PC-3 (cell line): ENCODE measurements at places on chromosomes 3 and 15. TPM values are rescaled to one million over a fixed set of nuclear protein-coding genes. Genes with fewer than 3 reads are reported as not detected.

GRCh38 chr3:98376631-98377030 lies 13.8 kb upstream of the OR5K3 start:
- no peak overlapping the region for H3K4me3 ChIP-seq
- H3K27ac ChIP-seq = no peak overlapping the region
- no peaks in the 10 kb centered on the region for H3K36me3 ChIP-seq
- peaks cover 19% of the 10 kb centered on the region for H3K27me3 ChIP-seq
- no peak for DNase-seq

OIP5 gene
- total RNA-seq = 26.6 and 40.3 TPM in 2 replicates

DNA sequence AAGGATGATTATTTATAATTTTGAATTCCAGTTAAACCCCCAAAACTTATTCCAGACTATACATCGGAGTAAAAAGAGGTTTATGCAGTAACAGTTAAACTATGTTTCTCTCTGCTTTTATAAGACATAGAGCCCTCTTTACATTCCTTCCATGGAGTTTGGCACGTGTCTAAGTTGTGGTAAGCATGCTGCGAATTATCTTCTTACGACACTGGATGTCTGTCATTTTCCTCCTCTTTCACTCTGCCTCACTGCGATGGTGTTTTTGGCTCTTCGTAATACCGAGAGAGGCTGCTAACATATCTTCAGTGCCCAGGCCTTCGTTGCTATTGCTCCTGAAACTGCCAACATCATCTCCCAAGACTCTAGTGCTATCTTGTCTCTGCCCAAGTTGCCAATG lies 83.9 kb upstream of the TGFBR2 start:
- H3K27ac ChIP-seq = no peak overlapping the region
- no peaks in the 10 kb centered on the region for H3K27me3 ChIP-seq
- no peak overlapping the region for H3K4me3 ChIP-seq

GRCh38 chr3:170869645-170870593 lies at the start of gene RPL22L1:
RPL22L1 (minus strand) TSS chr3:170870195; CDS start chr3:170870167, 28 bp downstream.
- DNase-seq = peak; percentile 98
- H3K27me3 ChIP-seq = no peaks in the 10 kb centered on the region
- peaks cover 20% of the 10 kb centered on the region for H3K4me1 ChIP-seq
- peak within 1 kb of the TSS; percentile 71 for H3K27ac ChIP-seq

GRCh38 chr15:24857763-24858162 lies 97.0 kb upstream of the SNRPN start:
- DNase-seq = peak; percentile 11
- no peaks in the 10 kb centered on the region for H3K27me3 ChIP-seq
- peaks cover 10% of the 10 kb centered on the region for H3K4me1 ChIP-seq

ECE2 gene
- not detected in 2 replicates for total RNA-seq

GASK1A gene
- 1.9 and 2.5 TPM in 2 replicates for total RNA-seq

TMC3 gene
- total RNA-seq = not detected in 2 replicates

- no peak overlapping the region for H3K27ac ChIP-seq
- H3K4me3 ChIP-seq = no peak overlapping the region
- DNase-seq = peak; percentile 1
- no peaks in the 10 kb centered on the region for H3K27me3 ChIP-seq
These were observed 602.3 kb upstream of the SUCLG2 start for GRCh38 chr3:68256635-68257223.

ANKUB1 gene
- total RNA-seq = not detected in 2 replicates

CD80 gene
- total RNA-seq = not detected in 2 replicates

DNA sequence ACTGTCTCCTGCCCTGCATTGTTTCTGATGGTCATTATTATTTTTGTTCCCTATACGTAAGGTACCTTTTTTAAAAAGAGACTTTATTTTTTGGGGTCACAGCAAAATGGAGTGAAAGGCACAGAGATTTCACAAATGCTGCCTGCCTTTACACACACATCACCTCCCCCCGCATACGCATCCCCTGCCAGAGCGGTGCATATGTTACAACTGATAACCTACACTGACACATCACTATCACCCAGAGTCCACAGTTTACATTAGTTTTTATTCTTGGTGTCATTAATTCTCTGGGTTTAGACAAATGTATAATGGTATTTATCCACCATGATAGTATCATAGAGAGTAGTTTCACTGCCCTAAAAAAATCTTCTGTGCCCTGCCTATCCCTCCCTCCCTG lies 43.6 kb upstream of the KLF13 start:
- peaks cover 19% of the 10 kb centered on the region for H3K27me3 ChIP-seq
- H3K4me3 ChIP-seq = no peak overlapping the region
- H3K27ac ChIP-seq = no peak overlapping the region
- H3K36me3 ChIP-seq = no peaks in the 10 kb centered on the region
- DNase-seq = no peak
- no peaks in the 10 kb centered on the region for H3K4me1 ChIP-seq

GRCh38 chr3:151398895-151399294 lies 14.3 kb upstream of the P2RY12 start:
- H3K4me1 ChIP-seq = peaks cover 15% of the 10 kb centered on the region
- DNase-seq = no peak
- no peaks in the 10 kb centered on the region for H3K36me3 ChIP-seq
- H3K4me3 ChIP-seq = no peak overlapping the region

GRCh38 chr3:195133013-195133412 lies 137.9 kb downstream of the XXYLT1 start:
- no peak overlapping the region for H3K4me3 ChIP-seq
- no peaks in the 10 kb centered on the region for H3K36me3 ChIP-seq
- DNase-seq = no peak

- peaks cover 20% of the 10 kb centered on the region; the same call in 1 of the 2 replicates for H3K27me3 ChIP-seq
- H3K27ac ChIP-seq = no peak overlapping the region
- no peaks in the 10 kb centered on the region for H3K4me1 ChIP-seq
- DNase-seq = peak; percentile 53
- peak overlapping the region; percentile 73 for H3K4me3 ChIP-seq
These were observed 1.5 kb downstream of the MEGF11 start for GRCh38 chr15:66251790-66252684.

GRCh38 chr3:69182588-69183316 lies 60.4 kb upstream of the LMOD3 start:
- DNase-seq = no peak
- H3K27ac ChIP-seq = no peak overlapping the region
- H3K27me3 ChIP-seq = no peaks in the 10 kb centered on the region
- no peak overlapping the region for H3K4me3 ChIP-seq
- peaks cover 39% of the 10 kb centered on the region for H3K4me1 ChIP-seq

IL16 gene
- total RNA-seq = 0.04 TPM in 1 of 2 replicates, not detected in the other

- no peak overlapping the region for H3K4me3 ChIP-seq
- H3K4me1 ChIP-seq = peaks cover 20% of the 10 kb centered on the region
- no peak overlapping the region for H3K27ac ChIP-seq
- no peaks in the 10 kb centered on the region for H3K36me3 ChIP-seq
These were observed 30.7 kb downstream of the LPP start for GRCh38 chr3:188184649-188185048.

TMEM212 gene
- total RNA-seq = not detected in 2 replicates

GRCh38 chr3:127723011-127723567 lies 50.3 kb downstream of the ABTB1 start:
- no peaks in the 10 kb centered on the region for H3K4me1 ChIP-seq
- H3K27me3 ChIP-seq = no peaks in the 10 kb centered on the region
- no peak for DNase-seq
- no peak overlapping the region for H3K4me3 ChIP-seq
- no peak overlapping the region for H3K27ac ChIP-seq

RARRES1 gene
- total RNA-seq = 0.73 TPM in 1 of 2 replicates, not detected in the other

GRCh38 chr3:127497676-127498075 lies 92.9 kb downstream of the TPRA1 start:
- H3K4me1 ChIP-seq = no peaks in the 10 kb centered on the region
- H3K27me3 ChIP-seq = peaks cover 6% of the 10 kb centered on the region; the same call in 1 of the 2 replicates
- H3K36me3 ChIP-seq = no peaks in the 10 kb centered on the region
- no peak overlapping the region for H3K27ac ChIP-seq
- no peak overlapping the region for H3K4me3 ChIP-seq
- DNase-seq = no peak

DNA sequence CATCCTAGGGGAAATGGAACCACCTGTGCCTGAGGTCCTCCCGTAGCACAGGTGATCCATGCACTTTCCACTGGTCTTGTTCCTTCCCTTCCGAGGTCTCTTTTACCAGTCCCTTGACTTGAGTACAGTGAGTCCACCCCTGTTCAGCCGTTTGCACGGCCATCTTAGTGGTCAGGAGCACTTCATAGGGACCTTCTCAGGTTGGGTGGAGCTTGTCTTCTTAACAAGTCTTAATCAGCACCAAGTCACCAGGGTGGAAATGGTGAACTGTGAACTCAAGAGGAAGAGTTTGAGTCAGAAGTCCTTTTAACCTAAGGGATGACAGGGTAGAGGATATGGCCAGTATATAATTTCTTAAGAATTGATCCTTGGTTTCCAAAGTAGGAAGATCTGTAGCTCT lies 21.4 kb downstream of the ARL8B start:
- 0 out of 2 replicates have a peak, but pooled peaks cover 2% of the 10 kb centered on the region for H3K36me3 ChIP-seq
- DNase-seq = no peak
- no peaks in the 10 kb centered on the region for H3K27me3 ChIP-seq

DNA sequence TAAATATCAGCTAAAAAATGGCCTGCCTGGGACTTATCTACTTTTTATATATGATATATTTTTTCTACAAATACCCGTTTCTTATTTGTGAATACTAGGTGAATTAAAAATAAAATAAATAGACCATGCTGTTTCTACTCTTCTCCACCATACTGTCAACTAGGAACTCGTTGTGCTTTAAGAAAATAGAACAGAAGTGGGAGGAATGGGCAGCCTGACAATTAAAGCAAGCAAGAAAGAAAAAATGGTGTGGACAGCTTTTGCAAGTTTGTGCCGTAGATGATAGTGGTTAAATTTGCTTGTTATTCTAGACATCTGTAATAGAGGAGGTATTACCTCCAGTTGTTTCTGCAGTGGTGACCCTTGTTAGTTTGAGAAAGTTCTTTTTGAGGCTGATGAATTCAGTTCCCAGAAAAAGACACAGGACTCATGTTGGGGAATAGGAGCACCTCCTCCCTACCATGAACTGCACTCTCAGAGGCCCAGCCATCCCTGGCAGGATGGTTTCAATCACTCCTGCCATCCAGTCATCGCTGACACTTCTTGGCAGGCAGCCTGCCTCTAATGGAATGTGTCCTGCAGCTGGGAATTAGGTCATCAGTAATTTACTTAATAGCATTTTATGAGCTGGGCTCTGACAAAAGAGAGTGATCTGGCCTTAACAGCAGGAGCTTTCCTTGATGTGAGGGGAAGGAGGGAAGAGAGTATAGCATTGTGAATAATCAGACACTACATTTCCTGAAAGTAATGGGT lies 105.0 kb upstream of the GAP43 start:
- H3K27me3 ChIP-seq = 0 out of 2 replicates have a peak, but pooled peaks cover 4% of the 10 kb centered on the region
- no peak overlapping the region for H3K27ac ChIP-seq
- peaks cover 6% of the 10 kb centered on the region; the same call in 1 of the 2 replicates for H3K4me1 ChIP-seq
- H3K4me3 ChIP-seq = no peak overlapping the region
- peak; percentile 70 for DNase-seq
- no peaks in the 10 kb centered on the region for H3K36me3 ChIP-seq

ALDH1L1 gene
- total RNA-seq = not detected in 2 replicates

GRCh38 chr3:113531826-113532697 lies at the start of gene SIDT1:
SIDT1 (plus strand) TSS chr3:113532555; CDS start chr3:113533022, 467 bp downstream.
- H3K27me3 ChIP-seq = no peaks in the 10 kb centered on the region
- peak; percentile 76 for DNase-seq
- peak within 1 kb of the TSS; percentile 84 for H3K4me3 ChIP-seq
- peak within 1 kb of the TSS; percentile 95 for H3K27ac ChIP-seq
- H3K4me1 ChIP-seq = peaks cover 44% of the 10 kb centered on the region
- H3K36me3 ChIP-seq = no peaks in the 10 kb centered on the region

MNS1 gene
- 2.6 and 4.3 TPM in 2 replicates for total RNA-seq

C3orf18 gene
- 31.2 and 33.9 TPM in 2 replicates for total RNA-seq
